ENCODE measurements at places on chromosomes 16 and 17.

- DNase-seq, result peak; percentile 91
Observed at GRCh38 chr16:88063211-88063773, 112.1 kb downstream of the BANP start.

GRCh38 chr17:72118335-72119076 lies 2.3 kb upstream of the SOX9 start:
- peak; percentile 77 for DNase-seq

- DNase-seq, result peak; percentile 73
Observed at GRCh38 chr17:60079401-60080243, 901 bp upstream of the HEATR6 start.

DNA sequence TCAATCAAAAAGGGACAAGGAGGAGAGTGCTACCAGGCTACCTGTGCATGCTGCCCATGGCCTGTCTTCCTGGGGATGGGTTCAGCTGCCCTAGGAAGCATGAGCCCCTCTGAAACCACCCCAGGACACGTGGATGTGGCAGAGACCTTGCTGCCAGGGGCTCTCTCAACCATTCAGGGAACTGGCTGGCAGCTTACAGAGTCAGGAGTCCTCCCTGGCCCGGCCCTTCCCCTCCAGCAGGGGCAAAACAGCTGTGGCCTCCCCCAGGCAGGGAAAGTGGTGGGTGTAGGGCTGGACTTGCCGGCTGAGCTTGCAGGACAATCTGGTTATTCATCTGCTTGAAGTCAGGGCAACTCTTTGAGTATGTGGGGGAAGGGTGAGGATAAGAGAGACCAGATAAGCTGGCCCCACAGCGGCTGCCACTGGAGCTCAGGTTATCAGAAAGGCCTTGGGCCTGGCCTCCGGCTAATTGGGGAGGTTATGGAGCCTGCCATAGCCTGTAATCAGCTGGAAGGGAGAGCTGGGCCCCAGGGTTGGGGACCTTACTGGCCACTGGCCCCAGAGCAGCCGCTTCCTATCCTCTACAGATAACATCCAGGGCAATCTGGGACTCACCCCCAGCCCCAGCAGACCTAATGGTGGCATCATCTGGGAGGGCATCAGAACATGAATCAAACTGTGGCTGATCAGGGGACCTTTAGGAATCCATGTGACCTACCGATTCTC lies 5.6 kb upstream of the TBX2 start:
- no peak for DNase-seq

DNA sequence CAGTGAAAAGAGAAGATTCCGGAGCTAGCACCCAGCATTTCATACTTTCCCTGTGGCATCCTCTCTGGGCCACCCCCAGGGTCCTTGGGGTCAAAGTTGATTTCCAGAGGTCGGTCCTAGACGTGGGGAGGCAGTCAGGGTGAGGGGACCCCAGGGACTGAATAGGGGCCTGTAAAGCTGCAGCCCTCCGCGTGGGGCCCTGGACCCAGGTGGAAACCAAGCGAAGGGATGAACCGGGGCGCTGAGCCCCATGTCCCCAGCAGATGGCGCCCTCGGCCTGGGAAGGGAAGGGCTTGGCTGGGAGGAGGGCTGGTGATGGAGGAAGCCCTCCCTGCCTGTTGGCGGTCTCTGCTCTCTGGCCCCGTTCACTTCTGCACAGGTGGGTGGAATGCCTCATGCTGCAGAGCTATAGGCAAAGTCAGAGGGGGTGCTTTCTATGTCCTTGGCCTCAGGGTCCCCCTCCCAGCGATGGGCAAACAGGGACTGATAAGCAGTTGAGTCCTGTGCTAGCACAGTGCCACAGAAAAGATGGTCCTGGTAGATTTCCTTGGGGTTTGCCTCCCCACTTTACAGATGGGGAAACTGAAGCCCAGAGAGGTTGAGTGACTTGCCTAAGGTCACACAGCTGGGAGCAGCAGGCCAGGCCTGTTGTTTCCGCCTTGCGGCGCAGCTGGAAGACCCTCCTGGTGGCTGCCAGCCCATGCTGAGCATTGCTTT lies 163.4 kb upstream of the CIBAR2 start:
- peak; percentile 56 for DNase-seq

All from fibroblast of the aortic adventitia (primary cell).